ENCODE measurements at places on chromosomes 1 and 21. TPM values are rescaled to one million over a fixed set of nuclear protein-coding genes. Genes with fewer than 3 reads are reported as not detected.

IGFN1 gene
- total RNA-seq = not detected

MAN1C1 gene
- total RNA-seq = 2.5 TPM

DPT gene
- total RNA-seq = not detected

FAM177B gene
- total RNA-seq = not detected

SLC16A1 gene
- 156 TPM for total RNA-seq

OR2M3 gene
- total RNA-seq = not detected

DENND2D gene
- total RNA-seq = 0.90 TPM

PDE9A gene
- total RNA-seq = 0.90 TPM

ADGRL2 gene
- total RNA-seq = 36.9 TPM

HSD11B1 gene
- 0.28 TPM for total RNA-seq

RHBDL2 gene
- total RNA-seq = 0.36 TPM

SPATA1 gene
- under 0.01 TPM for total RNA-seq

HLX gene
- total RNA-seq = 4.3 TPM

MCOLN2 gene
- 1.1 TPM for total RNA-seq

SMIM1 gene
- total RNA-seq = 0.90 TPM

SPRR2B gene
- total RNA-seq = not detected

NBPF6 gene
- not detected for total RNA-seq

SH3BGR gene
- 1.6 TPM for total RNA-seq

COL11A1 gene
- total RNA-seq = 10.0 TPM

LRIG2 gene
- total RNA-seq = 10.6 TPM

CNKSR1 gene
- 0.28 TPM for total RNA-seq

SPAG17 gene
- total RNA-seq = under 0.01 TPM

FAM76A gene
- 8.6 TPM for total RNA-seq

RASAL2 gene
- 19.2 TPM for total RNA-seq

TNFRSF18 gene
- not detected for total RNA-seq

BSND gene
- not detected for total RNA-seq

TRIM45 gene
- total RNA-seq = 1.7 TPM

KRTAP21-2 gene
- not detected for total RNA-seq

B3GALT5 gene
- 0.18 TPM for total RNA-seq

DNAJC28 gene
- 1.4 TPM for total RNA-seq

F3 gene
- total RNA-seq = 102 TPM

CRYBG2 gene
- not detected for total RNA-seq

C1orf116 gene
- under 0.01 TPM for total RNA-seq

CYP4Z1 gene
- total RNA-seq = not detected

MORN1 gene
- total RNA-seq = 3.6 TPM

THEM5 gene
- not detected for total RNA-seq

NBPF4 gene
- not detected for total RNA-seq

PADI3 gene
- total RNA-seq = not detected

RNU1-1 gene
- total RNA-seq = under 0.01 TPM

PRAMEF2 gene
- not detected for total RNA-seq

GSTM5 gene
- 0.28 TPM for total RNA-seq

ADAM30 gene
- total RNA-seq = not detected

C8A gene
- total RNA-seq = not detected

CFAP74 gene
- not detected for total RNA-seq

CRYAA gene
- total RNA-seq = not detected

MXRA8 gene
- 97.8 TPM for total RNA-seq

OR6K3 gene
- not detected for total RNA-seq

IARS2 gene
- 92.2 TPM for total RNA-seq

KRTAP13-4 gene
- not detected for total RNA-seq

PROX1 gene
- total RNA-seq = 0.28 TPM

Data from IMR-90 (cell line).